T-helper 17 cell (primary cell): ENCODE measurements at places on chromosomes 5 and 9.

DNA sequence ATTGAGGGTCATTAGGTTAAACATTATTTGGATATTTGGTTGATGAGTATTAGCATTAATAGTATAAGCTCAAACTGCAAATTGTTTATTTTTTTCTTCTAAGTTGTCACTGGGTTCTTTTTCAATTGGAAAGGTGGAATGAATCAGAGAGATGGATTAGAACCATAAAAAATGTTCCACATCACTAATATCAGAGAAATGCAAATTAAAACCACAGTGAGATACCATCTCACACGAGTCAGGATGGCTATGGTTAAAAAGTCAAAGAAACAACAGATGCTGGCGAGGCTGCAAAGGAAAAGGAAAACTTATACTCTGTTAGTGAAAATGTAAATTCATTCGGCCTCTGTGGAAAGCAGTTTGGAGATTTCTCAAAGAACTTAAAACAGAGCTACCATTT lies 122.8 kb downstream of the CCDC192 start:
- no peak for DNase-seq

DNA sequence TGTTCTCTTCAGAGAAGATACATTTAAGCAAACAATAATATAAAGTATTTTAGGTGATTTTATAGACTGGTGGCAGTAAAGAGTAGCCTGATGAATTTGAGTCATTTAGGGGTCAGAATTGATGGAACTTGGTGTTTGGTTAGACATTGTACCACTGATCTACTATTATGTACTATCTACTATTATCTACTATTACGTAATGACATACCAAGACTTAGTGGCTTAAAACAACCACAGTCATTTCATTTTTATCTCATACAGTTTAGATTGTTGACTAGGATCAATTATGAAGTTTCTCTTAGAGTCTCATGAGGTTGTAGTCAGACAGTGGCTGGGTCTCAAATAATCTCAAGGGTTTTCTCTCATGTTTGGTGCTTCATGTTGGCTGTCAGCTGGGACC lies 54.0 kb downstream of the PPIP5K2 start:
- no peak for DNase-seq

- no peak for DNase-seq
Observed at GRCh38 chr5:40720069-40720468, 35.7 kb downstream of the TTC33 start.

- DNase-seq = no peak
Observed at GRCh38 chr5:95272316-95272929, 12.5 kb downstream of the MCTP1 start.

DNA sequence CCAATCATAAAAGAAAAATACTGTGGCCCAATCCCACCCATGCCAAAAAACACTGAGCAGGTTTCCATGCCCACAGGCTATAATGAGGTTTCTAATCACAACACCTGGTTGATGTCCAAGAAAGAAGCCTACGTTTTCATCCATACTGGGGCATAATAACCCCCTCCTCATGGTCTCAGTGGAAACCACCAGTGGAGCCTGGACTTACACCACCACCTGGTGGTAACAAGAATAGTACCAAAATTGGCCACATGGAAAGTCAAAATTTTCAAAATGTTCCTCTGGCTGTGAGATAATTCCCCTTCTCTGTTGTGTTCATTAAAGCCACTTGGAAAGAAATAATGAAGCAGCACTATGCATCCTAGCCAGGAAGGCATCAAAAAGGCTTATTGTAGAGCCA lies 687.3 kb upstream of the ST8SIA4 start:
- DNase-seq = no peak

GRCh38 chr5:83031381-83031780 lies 45.8 kb downstream of the TMEM167A start:
- DNase-seq = no peak
